ENCODE measurements at places on chromosomes 3 and 15. TPM values are rescaled to one million over a fixed set of nuclear protein-coding genes. Genes with fewer than 3 reads are reported as not detected.
A peak's percentile ranks its signal among the peaks of the same experiment; 100 is the strongest.

Gene LZTFL1
- polyA plus RNA-seq: 64.8 TPM

Gene CTSH
- 194 TPM for polyA plus RNA-seq

GRCh38 chr3:191696348-191696747 is 235.4 kb downstream of the PYDC2 start:
- DNase-seq: no peak

Gene CRABP1
- 62.4 TPM for polyA plus RNA-seq

Gene RHCG
- 3.0 TPM for polyA plus RNA-seq

Gene P2RY1
- 3.2 TPM for polyA plus RNA-seq

Gene ZNF80
- polyA plus RNA-seq: not detected

Gene CYB561D2
- 15.5 TPM for polyA plus RNA-seq

- no peak for DNase-seq
Observed at GRCh38 chr3:156670077-156670476, 4.3 kb upstream of the TIPARP start.

GRCh38 chr3:139319428-139320402 is 24.1 kb upstream of the MRPS22 start:
- no peak for DNase-seq

DNA sequence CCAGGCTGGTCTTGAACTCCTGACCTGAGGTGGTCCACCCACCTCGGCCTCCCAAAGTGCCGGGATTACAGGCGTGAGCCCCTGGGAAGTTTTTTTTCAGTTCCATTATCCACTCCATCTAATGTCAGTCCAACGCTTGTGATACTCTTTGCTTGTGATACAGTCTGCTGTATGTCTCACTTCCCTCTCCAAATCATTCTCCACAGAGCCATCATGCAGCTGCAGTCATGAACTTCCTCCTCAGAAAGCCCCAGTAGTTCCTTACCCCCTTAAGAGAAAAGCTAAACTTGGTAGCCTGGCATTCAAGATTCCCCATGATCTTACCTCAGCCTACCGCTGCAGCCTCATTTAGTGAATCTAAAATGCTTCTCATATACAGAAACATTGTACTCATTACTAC is 2.3 kb downstream of the ARPC4 start:
- DNase-seq: no peak

GRCh38 chr3:157294491-157294890 is 134.5 kb upstream of the CCNL1 start:
- no peak for DNase-seq

GRCh38 chr3:129282727-129283327 is 4.2 kb downstream of the HMCES start:
- no peak for DNase-seq

GRCh38 chr3:161148832-161149475 is 43.8 kb upstream of the B3GALNT1 start:
- no peak for DNase-seq

- no peak for DNase-seq
Observed at GRCh38 chr3:49966233-49966942, 26.4 kb downstream of the RBM6 start.

Gene EXOSC7
- polyA plus RNA-seq: 47.3 TPM

DNA sequence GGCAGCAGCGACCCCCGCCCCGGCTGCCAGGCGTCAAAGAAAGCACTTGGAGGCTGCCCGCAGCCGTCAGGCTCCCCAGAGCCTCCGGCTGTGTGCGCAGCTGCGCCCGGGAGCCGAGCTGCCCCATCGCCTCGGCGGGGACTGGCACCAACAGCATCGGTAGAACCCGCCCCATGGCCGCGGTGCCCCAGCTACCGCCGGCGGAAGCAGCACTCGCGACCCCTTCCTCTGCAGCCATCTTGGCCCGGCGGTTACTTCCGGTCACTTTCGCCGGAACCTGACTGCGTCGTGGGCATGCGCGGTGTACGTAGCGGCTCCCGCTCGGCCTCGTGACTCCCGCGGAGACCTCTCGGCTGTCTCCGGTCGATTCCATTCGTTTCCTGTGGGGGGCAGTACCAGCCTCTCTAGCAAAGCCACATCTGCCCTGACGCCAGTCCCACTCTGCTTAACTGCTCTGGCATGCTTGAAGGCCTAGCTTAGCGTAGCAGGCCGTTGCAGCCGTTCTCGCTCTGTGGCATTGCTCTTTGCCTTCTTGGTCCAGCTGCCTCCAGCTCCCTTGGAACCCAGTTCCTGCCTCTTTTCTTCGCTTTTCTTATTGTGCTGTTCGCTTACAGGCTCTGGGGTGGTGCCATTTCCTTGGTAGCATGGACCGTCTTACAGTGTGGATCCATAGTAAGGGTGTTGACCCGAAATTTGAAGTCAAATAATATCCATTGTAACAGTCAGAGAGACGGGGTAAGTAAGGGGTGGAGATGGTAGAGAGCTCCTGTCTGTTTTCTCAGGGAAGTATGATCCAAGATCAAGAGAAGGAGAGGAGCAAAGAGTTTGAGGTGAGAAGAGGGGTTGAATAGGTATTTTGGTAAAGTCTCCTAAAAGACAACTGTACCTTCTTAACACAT is at the start of gene SPG11:
SPG11 (minus strand) TSS at position 253 of the 899 bp plus-strand sequence; CDS start at position 238, 15 bp downstream.
- peak; percentile 93 for DNase-seq

- DNase-seq: no peak
Observed at GRCh38 chr15:92159481-92159880, 234.2 kb upstream of the ST8SIA2 start.

DNA sequence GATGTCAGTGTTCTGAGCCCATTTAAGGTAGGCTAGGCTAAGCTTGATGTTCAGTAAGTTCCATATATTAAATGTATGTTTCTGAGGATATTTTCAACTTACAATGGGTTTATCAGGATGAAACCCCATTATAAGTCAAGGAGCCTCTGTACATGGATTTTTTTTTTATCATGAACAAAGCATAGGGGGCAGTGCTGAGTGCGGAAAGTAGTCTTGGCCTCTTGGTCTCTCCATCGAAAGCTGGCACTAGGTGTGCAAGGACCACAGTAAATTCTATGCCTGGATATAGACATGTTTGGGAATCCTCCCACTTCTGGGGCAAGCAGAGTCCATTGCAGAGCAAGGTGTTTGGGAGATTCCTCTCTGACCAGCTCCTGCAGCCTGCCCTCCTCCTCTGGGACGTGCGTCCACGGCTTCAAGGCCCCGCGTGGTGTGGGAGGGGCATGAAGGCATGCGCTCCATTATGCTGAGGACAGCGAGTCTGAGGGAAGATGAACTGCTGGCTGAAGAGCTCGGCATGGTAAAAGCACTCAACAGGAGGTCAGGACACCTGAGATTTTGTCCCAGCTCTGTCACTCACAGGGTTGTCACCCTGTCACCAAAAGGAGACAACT is 122.9 kb upstream of the LIPC start:
- DNase-seq: no peak

Gene NR1I2
- polyA plus RNA-seq: 0.58 TPM

Gene AGTR1
- 31.8 TPM for polyA plus RNA-seq

DNA sequence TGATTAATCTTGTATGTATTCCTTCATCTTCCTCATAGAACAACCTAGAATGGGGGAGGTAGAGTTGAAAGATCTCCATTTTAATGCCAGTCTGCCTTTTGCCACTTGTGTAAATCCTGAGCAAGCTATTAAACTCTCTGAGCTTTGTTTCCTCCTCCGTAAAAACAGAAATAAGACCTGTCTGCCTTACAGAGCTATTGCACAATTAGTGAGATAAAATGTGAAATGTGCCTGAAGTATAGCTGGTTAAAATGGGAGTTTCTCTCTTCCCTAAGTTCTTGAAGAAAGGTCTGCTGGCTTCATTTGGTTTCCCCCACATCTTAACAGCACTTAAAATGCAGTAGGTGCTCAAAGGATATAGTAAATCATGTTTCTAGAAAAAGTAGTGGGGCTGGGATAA is 19.0 kb downstream of the ALDH1A2 start:
- no peak for DNase-seq

- peak; percentile 77 for DNase-seq
Observed at GRCh38 chr3:195259475-195260279, 11.3 kb downstream of the XXYLT1 start.

Gene SH2D7
- 0.65 TPM for polyA plus RNA-seq

GRCh38 chr3:127546970-127547733 is 43.4 kb downstream of the TPRA1 start:
- no peak for DNase-seq

Gene SPSB4
- 17.1 TPM for polyA plus RNA-seq

- DNase-seq: no peak
Observed at GRCh38 chr15:92954578-92954977, 54.5 kb downstream of the CHD2 start.

GRCh38 chr15:82174471-82175235 is 87.9 kb downstream of the EFL1 start:
- no peak for DNase-seq

- no peak for DNase-seq
Observed at GRCh38 chr3:66033241-66034138, 5.2 kb downstream of the MAGI1 start.

DNA sequence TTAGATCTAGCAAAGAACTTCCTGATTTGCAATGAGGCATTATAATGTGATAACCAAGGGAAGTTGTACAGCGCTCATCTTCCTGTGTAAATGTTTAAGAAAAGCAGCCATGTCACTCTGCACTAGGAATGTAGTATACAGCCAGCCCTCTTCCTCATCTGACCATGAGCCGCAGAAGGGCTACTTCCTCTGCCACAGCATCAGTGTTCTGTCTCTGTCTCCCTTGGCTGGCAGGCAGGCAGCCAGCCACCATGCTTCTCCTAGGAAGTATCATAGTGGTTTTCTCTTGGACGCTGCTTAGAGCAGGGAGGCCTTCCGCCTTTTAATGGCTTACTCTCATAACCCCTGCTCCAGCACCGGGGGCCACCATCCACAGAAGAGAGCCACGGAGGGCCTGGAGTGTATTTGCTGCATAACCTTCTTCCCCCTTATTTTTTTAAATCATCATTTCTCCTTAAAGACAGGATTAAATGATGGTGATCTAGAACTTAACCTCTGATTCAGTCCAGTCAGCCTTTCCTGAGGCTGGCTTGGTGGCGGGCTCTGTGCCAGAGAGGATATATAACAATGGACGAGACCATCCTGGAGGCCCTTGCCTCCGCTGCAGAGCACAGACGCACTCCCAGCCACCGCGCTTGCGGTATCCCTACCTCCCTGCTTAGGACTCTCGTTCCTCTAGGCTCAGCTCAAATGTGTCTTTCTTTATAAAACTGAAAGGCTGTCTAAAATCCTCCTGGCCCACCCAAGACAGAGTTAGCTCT is 57.3 kb upstream of the PLXNA1 start:
- no peak for DNase-seq

DNA sequence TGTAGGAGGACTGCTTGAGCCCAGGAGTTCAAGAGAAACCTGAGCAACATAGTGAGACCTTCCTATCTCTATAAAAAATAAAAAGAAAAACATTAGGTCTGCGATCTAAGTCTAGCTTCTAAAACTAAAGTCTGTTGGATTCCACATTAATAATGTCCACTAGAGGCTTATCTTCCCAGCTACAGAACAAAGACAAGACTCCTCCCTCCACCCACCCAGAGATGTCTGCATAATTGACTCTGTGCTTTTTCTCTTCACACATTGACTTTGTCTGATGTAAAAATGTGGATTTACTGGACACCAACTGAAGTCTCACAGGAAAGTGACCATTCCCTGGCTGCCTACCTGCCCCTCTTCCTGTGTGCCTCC is 91.8 kb downstream of the ATP10A start:
- no peak for DNase-seq

GRCh38 chr3:13344663-13345062 is 75.5 kb downstream of the NUP210 start:
- DNase-seq: no peak

GRCh38 chr3:42424911-42425310 is 14.5 kb upstream of the LYZL4 start:
- no peak for DNase-seq

DNA sequence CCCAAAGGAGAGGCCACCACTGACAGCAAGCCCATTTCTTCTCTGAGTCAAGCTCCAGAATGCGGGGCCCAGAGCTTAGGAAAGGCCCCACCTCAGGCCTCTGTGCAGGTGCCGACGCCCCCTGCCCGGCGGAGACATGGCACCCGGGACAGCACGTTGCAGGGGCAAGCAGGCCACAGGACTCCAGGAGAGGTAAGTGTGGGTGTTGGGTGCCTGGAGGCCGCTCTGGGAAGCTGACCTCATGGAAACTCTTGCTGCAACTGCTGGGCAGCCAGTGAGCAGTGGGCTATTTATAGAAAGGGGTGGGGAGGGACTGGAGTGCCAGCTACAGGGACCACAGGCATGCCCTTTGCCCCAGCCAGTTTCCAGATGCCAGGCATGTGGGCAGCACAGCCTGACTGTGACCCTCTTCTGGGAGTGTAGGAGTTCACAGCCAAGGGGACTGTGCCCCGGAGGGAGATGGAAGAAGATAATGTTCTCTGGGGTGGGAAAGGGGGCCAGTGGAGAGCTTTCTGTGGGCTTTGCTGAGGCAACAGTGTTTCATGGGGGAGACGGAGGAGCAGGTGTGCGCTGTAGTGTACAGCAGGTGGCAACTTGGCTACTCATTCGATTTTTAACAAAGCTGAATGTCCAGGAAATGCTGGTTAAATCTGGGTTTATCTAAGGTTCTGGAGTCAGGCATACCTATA is 23.7 kb downstream of the ALPK3 start:
- DNase-seq: no peak

DNA sequence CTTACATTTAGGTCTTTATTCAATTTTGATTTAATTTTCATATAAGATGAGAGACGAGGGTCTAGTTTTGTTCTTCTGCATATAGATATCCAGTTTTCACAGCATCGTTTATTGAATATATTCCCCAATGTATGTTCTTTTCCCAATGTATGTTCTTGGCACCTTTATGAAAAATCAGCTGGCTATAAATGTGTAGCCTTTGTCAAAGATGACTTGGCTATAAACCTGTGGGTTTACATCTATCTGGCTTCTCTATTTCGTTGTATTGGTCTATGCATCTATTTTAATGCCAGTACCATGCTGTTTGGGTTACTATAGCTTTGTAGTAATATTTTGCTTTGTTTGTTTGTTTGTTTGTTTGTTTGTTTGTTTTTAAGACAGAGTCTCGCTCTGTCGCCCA is 11.7 kb upstream of the IREB2 start:
- no peak for DNase-seq

DNA sequence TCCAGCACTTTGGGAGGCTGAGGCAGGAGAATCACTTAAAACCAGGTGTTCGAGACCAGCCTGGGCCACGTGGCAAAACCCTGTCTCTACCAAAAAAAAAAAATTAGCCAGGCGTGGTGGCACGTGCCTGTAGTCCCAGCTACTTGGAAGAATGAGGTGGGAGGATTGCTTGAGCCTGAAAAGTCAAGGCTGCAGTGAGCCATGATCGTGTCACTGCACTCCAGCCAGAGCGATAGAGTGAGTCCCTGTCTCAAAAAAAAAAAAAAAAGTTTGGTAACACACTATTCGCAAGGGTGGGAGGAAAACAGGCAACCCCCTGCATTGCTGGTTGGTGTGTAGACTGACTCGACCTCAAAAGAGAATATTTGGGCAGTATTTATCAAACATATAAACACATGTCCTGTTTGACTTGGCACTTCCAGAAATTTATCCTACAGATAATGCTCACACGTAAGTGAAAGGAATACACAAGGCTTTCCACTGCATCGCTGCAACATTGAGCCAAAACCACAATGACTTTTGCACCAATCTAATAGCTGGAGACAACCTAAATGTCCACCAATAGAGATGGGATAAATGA is 3.1 kb upstream of the ANPEP start:
- no peak for DNase-seq

GRCh38 chr3:32106929-32107362 is 526 bp downstream of the GPD1L start:
- DNase-seq: no peak

- no peak for DNase-seq
Observed at GRCh38 chr3:96711816-96712215, 102.6 kb upstream of the EPHA6 start.

- no peak for DNase-seq
Observed at GRCh38 chr3:52405066-52405465, 39.8 kb downstream of the SEMA3G start.
